ENCODE measurements at places on chromosomes 7 and 10. TPM values are rescaled to one million over a fixed set of nuclear protein-coding genes. Genes with fewer than 3 reads are reported as not detected.

The SNCG gene
- 21.2 TPM for total RNA-seq

The PPP1R9A gene
- 26.0 TPM for total RNA-seq

The NDUFB8 gene
- 451 TPM for total RNA-seq

DNA sequence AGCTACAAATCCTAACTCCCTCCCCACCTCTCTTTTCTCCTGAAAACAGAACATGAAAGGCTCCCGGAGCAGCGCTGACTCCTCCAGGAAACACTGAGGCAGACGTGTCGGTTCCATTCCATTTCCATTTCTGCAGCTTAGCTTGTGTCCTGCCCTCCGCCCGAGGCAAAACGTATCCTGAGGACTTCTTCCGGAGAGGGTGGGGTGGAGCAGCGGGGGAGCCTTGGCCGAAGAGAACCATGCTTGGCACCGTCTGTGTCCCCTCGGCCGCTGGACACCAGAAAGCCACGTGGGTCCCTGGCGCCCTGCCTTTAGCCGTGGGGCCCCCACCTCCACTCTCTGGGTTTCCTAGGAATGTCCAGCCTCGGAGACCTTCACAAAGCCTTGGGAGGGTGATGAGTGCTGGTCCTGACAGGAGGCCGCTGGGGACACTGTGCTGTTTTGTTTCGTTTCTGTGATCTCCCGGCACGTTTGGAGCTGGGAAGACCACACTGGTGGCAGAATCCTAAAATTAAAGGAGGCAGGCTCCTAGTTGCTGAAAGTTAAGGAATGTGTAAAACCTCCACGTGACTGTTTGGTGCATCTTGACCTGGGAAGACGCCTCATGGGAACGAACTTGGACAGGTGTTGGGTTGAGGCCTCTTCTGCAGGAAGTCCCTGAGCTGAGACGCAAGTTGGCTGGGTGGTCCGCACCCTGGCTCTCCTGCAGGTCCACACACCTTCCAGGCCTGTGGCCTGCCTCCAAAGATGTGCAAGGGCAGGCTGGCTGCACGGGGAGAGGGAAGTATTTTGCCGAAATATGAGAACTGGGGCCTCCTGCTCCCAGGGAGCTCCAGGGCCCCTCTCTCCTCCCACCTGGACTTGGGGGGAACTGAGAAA is 30.4 kb downstream of the PFKFB3 start:
- no peak for DNase-seq

GRCh38 chr7:140674356-140674800 is 1.6 kb downstream of the ADCK2 start:
- no peak for DNase-seq

DNA sequence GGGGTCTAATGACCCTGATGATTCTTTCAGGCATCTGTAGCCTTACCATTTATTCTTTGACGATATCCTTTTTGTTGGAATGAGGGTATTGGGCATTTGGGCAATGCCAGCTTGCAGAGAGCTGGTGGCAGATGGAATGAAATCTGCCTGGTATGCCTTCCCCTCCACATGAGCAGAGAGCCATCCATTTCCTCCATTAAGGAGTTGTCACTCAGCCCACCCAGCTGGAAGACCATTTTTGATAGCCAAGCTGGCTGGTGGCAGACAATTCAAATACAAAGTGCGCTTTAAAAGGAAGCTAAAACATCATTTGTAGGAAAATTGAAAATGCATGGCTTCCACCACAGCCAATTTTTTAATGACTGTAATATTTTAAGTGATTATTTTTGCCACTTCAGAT is 240.1 kb upstream of the SLC26A5 start:
- no peak for DNase-seq

- DNase-seq = no peak
These were observed 847 bp upstream of the SCIN start for GRCh38 chr7:12569673-12570072.

DNA sequence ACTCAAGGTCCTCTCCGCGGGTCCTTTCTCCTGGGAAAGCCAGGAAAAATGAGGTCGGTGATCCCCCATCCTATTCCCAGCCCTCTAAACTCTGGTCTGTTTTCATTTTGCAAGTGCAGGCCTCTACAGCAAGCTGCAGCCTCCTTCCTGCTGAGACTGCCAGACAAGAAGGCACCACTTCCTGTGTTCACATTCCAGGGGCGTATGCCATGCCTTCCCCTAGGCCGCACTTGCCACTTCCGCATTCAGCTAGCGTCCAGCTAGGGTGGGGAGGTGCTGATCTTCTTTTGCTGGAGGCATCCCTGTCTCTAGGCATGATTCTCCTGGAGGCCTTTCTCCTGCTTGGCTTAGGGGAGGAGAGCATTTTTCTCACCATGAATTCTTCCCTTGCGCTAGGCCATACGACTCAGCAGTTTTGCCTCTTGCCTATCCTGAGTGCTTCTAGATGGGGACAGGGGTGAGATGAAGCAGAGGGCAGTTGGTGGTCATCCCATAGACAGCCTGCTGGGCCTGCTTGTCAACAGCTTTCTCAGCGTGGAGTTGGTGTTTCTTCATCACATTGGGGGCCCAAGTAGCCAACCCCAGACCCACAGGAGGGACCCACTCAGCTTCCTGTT is 328.9 kb downstream of the RPS24 start:
- DNase-seq = no peak

All from left ventricle myocardium superior (tissue), 1 donor.